Activated naive CD4-positive, alpha-beta T cell (primary cell): ENCODE measurements at places on chromosomes 11 and 22.

DNA sequence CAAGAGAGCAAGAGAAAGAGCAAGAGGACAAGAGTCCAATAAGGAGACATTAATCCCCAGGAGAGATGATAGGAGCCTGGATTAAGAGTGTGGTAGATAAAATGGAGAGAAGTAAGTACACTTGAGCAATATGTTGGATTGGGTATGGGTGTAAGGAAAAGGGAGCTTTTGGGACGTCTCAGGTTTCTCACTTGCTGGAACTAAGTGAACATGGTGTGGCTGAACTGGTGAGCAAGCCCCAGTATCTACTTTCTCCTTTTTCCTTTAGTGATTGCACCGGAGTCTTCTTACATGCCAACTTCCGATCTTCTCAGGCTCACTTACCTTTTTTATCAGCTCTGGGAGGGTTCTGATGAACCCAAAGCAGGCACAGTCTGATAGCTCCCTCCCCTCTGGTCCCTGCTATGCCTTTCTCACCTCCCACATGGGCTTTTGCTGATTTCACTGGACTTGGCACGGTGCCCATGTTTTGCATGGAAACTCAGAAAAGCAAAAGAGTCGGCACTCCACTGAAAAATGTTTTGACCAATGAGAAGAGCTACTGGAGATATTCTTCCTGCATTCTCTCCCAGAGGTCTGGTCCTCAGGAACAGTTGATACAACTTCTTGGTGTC is 14.5 kb upstream of the APLNR start:
- no peak for DNase-seq

- DNase-seq = no peak
Measured at GRCh38 chr11:67058506-67058905, 1.9 kb downstream of the RHOD start.

DNA sequence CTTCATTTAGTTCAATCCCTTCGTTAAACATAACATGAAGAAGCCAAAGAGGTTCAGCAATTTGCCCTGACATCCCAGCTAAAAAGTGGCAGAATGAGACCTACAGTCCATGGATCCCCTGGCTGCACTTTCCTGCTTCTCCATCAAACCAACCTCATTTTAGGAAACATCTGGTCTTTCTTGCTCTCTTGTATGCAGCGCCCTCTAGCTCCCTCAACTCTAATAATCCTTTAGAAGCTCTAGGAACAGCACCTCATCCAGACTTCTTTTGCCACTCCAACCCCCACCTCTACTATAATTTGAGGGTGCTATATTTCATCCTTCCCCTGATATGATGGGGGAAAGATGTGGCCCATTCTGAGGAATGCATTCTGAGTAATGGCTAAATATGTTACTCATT is 7.4 kb downstream of the CNTF start:
- DNase-seq = no peak

DNA sequence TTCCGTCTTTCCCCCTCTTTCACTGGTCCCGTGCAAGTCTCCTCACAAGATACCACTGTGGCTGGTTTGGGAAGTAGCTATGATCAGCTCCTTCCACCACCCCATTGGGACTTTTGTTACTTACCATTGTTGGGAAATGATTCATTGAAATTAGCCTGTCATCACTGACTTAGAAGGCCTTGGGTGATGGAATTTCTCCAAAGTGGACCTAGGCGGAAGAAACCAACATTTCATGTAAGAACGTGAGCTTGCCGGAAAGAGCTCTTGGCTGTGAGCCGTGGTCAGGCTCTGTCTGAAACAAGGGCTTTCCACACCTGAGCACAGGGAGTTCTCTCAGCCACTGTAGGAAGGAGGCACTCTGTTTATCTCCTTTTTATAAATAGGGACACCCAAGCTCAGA is 23.5 kb upstream of the CRYBB3 start:
- DNase-seq = no peak

- no peak for DNase-seq
Measured at GRCh38 chr22:46863794-46864193, 101.3 kb downstream of the TBC1D22A start.

DNA sequence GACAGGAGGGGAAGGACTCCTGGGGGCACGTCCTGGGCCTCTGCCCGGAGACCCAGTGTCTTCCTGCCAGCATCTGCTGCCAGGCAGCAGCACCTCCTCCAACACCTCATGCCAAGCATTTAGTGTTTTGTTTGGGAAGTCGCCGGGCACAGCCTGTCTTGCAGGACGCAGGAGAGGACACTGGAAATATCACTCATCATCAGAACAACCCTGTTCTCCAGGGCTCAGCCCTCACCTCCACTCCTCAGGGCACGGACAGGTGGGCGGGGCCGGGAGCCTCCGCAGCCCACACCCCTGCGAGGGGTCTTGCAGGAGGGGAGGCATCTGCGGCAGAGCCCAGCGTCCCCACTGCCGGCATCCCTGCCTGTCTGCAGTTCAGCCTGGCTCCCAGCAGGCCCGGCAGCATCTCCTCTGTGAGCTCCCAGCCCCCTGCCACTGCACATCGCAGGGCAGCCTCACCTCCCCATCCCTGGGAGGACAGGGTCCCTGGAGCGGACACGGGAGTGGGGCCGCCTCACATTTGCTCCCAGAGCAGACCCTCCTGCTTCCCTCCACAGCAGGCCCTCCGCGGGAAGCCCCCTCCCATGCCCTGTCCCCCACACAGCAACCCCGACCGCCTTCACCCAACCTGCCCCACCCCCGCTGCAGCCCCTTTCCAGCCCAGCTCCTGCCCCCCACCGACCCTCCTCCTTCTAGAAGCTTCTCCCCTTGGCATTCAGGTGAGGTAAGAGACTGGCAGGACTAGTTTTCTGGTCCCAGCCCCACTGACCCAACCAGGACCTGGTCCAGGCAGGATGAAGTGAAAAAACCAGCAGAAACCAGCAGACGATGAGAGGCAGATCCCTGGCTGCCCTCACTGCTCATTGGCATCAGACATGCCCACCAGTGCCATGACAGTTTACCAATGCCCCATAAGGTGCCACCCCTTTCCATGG is 72.7 kb downstream of the BRD1 start:
- DNase-seq = no peak

- DNase-seq = no peak
Measured at GRCh38 chr11:23732026-23732425, 764.8 kb upstream of the LUZP2 start.

GRCh38 chr11:75502138-75502537 is 23.6 kb downstream of the GDPD5 start:
- DNase-seq = no peak

- DNase-seq = no peak
Measured at GRCh38 chr11:118621071-118621783, 13.8 kb downstream of the PHLDB1 start.

DNA sequence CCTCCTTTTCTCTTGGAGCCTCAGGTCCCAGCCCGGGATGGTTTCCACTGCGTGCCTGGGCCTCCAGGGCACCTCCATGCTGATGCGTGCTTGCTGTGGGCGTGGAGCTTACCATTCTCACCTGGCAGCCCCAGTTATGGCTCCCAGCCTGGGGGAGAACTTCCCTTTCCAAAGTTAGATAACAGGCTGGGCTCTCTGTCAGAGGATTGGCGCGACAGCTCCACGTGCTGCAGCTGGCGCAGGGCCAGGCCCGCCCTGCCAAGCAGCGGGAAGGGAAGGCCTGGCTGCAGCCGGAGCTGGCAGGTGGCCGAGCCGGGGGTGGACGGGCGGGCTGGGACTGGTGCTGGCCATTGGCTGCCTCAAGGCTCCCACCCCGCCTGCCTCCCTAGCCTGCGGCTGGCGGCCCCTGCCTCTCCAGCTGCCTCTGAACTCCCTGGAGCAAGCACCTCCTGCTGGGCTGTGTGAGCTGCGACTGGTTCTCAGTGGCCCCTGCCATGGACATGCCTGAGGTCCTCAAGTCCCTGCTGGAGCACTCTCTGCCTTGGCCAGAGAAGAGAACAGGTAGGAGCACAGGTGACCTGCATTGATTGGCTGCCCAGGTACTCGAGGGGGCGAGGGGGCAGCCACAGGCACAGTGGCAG is 14.6 kb upstream of the TEF start:
- no peak for DNase-seq

- no peak for DNase-seq
Measured at GRCh38 chr22:29733362-29734201, 13.8 kb downstream of the CABP7 start.

- DNase-seq = no peak
Measured at GRCh38 chr11:128821556-128821955, 45.5 kb downstream of the KCNJ1 start.

GRCh38 chr11:70135625-70136059 is 57.5 kb downstream of the ANO1 start:
- DNase-seq = no peak

- DNase-seq = no peak
Measured at GRCh38 chr11:8331767-8332166, 68.1 kb upstream of the LMO1 start.

DNA sequence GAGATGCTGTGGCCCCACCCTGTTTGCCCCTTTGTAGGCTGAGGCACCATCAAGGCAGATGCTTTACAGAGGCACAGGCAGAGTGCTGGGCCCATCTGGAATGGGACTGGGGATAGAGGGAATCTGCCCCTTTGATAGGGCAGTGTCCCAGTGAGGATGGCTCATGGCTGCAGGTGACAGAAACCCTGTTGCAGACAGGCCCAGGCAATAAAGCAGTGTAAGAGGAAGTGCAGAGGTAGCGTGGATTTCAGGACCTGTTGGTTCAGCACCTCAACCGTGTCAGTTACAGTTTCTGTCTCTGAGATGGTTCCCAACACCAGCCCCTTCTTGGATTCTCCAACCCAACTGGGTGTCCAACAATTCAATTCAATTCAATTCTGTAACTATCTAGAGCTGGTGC is 25.1 kb downstream of the PRDM11 start:
- DNase-seq = no peak

GRCh38 chr22:23763579-23763945 is 772 bp downstream of the C22orf15 start:
- peak; percentile 18 for DNase-seq

DNA sequence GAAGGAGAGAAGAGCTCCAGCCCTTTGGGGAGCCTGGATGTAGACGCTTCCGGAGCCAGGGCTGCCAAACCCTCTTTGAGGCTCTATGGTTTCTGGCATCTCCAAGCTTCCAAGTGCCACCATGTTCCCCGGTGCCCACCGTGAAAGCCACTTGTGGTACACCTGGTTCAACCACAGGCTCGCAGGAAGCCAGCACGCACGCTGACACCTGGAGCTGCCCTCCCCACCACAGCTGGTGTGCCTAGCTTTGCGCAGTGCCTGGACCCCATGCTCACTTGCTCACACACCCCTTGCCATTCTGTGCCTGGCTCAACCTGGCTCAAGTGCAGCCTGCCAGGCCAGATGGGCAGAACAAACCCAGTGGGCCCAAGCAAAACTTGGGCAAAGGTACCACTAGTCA is 831.4 kb downstream of the DLG2 start:
- DNase-seq = no peak

DNA sequence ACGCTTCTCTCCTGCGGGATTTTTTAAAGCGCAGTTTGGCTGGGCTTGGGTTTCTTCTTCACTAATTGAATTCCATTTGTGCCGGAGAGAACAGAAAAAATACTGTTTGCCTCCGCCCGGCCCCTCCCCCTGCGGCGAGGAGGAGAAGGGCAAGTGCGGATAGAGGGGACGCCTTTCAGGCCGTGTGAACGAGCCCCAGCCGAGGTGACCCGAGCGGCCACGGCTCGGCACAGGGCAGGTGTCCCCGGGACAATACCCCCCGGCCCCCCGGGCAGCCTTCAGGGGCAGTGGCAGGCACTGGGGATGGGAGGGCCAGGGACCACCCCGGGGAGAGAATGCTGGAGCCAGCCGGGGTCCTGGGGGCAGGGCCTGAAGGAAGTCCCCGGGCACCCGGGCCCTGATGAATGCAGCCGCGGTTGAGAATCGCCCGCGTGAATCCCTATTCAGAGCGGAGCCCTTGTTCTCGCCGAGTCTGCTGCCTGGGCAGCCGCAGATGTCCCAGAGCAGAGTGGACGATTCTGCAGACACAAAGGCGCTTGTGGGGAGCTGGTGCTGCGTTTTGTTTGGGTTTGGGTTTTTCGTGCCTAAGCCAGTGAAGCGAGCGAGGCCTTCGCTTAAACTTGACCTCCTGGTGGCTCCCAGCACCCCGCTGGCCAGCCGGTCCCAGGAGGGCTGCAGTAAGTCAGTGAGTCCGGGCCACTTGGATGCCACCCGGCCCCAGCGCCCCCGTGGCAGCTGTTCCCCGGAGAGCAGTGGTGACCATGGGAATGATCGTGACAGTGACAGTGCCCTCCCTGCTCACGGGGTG is 96.0 kb downstream of the WNT7B start:
- DNase-seq = no peak

DNA sequence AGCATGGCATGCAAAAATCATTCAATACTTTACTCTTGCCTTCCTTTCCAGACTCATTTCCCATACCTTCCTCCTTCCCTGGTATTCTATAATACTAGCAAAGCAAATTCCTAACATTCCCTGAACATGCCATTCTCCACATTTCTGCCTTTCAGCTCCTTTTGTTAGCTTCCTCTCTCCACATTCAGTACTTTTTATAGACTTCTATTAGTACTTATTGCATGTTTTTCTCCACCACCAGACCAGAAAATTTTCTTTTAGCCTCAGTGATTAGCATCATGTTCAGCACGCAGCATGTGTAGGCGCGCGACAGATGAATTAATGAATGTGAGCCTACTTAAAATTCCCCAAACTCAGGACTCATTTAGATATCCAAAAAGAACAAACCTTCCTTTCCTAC is 935.3 kb downstream of the DLG2 start:
- no peak for DNase-seq

DNA sequence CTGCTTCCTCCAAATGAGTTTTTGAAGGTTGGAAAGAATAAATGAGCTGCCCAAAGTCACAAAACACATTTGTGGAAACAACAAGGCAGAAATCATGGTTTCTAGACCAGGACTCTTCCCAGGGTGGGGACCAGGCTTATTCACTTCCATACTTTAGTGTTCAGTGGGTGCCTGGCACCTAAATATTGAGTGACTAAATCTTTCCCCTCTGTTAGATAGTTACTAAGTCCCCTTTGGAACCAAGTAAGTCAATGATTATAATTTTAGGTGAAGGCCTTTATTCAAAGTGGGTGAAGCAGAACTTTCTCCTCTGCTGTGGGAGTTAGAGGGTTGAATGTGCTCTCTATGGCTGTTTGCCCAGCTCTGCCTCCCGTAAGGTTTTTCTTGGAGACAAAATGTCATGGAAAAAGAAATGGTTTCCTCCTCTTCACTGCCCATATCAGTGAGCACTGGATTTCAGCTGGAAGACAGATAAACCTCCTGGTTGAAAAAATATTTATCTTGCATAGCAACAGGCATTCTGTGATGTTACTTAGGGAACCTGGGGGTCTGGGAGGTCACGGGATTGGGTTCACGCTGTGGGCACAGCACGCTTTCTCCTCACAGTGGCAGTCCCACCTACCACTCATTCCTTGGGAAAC is 117.8 kb downstream of the CCDC81 start:
- no peak for DNase-seq

- no peak for DNase-seq
Measured at GRCh38 chr11:34458525-34458924, 19.8 kb downstream of the CAT start.

- DNase-seq = no peak
Measured at GRCh38 chr11:93059117-93059957, 89.9 kb downstream of the MTNR1B start.
